NCI-H1105 (cell line): ENCODE measurements at places on chromosomes 13 and 19.

- no peak for DNase-seq
Observed at GRCh38 chr19:54233941-54234340, 8.6 kb downstream of the LILRA6 start.

DNA sequence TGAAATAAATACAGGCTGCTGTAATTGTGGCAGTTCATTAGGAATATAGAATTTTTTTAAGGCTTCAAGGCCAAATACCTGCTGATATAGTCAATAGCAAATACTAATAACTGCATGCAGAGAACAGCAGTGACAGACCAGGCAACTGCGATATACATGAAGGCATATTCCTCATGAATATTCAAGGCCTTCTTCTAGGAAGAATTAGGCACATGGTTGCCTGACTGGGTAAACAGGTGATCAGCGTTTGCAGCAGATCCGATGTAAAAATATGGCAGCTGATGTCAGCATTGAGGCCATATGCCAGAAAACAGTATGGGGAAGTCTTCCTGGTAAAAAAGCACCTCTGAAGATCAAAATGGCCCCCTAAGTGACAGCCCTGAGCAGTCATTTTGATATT lies 629.7 kb downstream of the UQCRFS1 start:
- no peak for DNase-seq

DNA sequence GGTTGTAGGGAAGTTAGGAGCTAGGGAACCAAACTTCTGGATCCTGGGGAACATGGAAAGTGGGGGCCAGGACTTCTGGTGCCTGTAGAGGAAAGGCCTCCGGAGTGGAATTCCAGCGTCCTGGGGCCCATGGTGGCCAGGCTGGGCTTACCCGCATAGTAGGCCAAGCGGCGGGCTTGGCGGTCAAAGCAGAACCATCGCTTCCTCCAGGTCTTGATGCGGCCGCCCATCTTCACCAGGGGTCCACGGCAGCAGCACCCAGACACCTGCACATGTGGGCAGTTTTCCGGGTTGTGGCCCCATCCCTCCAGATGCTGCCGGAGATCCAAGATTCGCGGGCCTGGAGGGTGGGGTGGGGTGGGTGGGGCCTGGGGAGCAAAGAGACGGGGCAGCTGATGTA lies 13.8 kb upstream of the LYPD3 start:
- no peak for DNase-seq

- no peak for DNase-seq
Observed at GRCh38 chr13:84487752-84488151, 605.5 kb upstream of the SLITRK1 start.

GRCh38 chr13:99267927-99268326 lies 9.7 kb upstream of the GPR18 start:
- DNase-seq: no peak

DNA sequence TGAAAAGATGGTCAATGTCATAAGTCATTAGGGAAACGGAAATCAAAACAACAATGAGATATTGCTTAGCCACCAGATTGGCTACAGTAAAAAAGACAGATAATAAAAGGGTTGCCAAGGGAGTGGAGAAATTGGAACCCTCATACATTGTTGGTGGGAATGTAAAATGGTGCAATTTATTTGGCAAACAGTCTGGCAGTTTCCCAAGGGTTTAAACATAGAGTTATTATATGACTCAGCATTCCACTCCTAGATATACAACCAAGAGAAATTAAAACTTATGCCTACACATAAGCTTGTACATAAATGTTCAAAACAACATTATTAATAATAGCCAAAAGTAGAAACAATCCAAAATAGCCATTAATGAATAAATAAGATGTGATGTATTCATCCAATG lies 9.9 kb upstream of the ZNF227 start:
- DNase-seq: no peak

DNA sequence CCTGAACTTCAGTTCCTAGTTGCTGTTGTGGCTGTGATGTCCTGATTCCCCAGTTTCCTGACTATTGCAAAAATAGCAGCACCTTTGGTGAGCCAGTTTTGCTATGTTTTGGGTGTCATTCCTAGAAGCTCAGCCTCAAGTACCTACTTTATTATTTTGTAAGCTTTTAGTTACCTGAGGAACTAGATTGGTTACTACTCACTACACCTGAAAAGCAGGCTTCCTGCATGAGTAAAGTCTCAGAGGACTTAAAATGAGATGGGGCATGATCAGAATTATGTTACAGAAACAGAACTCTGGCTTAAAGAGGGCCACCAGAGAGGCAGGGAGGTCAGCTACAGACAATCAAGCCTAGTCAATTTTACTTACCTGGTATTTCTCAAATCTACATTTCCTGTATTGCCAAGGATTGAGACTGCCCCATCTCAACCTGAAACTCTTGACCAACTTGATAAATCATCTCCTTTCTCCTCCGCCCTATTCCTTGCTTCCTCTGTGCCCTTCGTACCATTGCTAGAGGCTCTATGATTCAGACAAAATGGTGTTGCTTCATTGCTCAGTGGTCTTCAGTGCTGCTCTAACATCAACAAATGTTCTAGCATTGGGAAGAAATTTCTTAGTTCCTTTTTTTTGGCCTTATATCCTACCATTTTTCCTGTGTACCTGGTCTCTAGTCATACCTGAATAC lies 58.9 kb downstream of the RAP2A start:
- no peak for DNase-seq

DNA sequence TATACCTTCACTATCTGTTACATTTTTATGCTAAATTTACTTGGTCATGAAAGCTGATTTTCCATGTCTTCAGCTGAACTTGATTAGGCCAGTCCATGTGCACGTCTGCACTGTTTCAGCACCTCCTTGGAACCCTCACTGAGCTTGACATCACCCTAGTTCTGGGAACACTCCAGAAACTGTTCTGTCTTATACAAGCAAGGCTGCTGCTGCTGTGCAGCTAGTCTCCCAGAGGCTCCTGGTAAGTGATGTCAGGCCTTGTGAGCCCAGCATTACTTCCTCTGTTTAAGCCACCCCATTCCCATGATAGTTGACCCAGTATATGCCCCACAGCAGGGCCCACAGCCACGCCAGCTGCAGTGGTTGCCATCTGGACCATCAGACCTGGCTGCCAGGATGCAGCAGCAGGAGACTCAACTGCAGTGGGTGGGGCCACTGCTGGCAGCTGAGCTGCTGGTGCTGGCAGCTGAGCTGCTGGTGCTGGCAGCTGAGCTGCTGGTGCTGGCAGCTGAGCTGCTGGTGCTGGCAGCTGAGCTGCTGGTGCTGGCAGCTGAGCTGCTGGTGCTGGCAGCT lies 90.5 kb upstream of the AKAP11 start:
- DNase-seq: peak; percentile 3

DNA sequence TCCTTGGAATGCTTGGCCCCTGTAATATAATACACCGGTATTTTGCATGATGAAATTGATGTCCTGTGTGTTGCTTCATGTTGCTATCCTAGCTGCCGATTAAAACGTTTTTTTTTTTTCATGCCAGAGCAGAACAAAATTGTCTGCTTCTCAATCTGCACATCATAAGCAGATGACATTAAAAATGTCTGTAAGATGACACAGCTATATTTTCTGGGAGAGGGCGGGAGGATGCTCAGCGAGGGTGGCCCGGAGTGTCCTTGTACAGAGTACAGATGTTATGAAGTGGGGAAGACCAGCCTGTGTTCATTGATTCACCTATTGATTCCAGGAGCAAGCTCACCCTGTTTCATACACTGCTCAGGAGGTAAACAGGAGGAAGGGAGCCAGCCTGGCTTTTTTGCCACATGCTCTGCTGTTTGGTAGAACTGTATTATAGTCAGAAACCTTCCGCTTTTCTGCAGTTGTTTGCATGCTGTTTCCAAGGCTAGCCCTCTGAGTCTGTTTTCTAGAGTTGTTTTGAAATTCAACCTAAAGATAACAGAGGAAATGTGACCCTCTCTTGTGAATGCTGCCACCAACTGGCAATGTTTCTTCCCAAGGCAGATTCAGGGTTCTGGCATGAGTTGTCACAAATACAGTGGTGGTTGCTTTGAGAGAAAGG lies 4.7 kb upstream of the IRS2 start:
- DNase-seq: peak; percentile 57

GRCh38 chr13:46355901-46356590 lies 31.0 kb downstream of the RUBCNL start:
- no peak for DNase-seq

DNA sequence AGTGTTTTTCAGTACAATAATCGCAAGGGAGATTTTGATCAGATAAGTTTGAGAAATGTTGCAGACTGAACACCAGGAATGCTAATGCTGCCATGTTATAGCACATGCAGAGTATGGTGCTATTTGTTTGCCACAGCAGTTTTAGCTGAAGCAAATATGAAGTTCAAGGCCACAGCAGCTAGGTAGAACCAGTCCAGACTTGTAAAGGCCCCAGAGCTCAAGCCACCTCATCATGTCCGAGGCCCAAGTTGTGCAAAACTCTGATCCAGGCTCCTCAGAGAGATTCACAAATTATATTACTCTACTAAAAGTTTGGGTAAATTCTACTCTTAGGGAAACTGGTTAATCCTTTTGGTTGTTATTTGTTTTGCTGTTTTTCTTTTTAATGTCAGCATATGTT lies 2702.6 kb downstream of the PCDH9 start:
- DNase-seq: no peak

- DNase-seq: no peak
Observed at GRCh38 chr13:102680842-102681740, 13.8 kb downstream of the METTL21C start.

GRCh38 chr19:47755762-47756626 lies 10.6 kb downstream of the NOP53 start:
- no peak for DNase-seq

DNA sequence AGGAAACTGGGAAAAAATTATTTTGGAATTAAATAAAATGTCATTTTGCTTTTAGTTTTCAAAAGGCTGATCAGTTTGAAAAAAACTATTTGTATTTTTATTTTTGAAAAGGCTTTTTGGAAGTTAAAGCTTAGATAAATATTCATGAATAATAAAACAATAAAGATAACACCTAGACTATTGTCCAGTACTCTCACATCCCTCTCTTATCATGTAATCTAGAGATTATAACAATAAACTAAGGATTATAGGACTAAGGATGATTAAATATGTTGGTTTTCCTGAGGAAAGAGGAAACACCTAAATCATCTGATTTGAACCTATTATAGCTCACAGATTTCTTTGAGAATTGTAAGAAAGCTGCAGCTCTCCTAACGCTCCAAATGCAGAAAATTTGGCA lies 81.4 kb upstream of the AKAP11 start:
- no peak for DNase-seq

GRCh38 chr19:57171551-57172081 lies 4.3 kb upstream of the DUXA start:
- no peak for DNase-seq

DNA sequence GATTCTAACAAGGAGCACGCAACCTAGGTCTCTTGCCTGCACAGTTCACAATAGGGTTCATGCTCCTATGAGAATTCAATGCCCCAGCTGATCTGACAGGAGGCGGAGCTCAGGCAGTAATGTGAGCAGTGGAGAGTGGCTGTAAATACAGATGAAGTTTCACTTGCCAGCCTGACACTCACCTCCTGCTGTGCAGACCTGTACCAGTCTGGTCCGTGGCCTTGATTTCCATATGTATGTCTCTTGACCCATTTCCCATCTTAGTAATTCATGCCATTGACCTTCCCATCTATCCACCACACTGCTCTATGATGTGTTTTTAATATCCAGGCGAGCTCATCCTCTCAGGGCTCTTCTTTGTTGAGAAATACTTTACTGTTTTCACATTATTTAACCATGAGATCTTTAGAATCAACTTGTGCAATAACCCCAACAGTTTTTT lies 95.2 kb downstream of the LRCH1 start:
- no peak for DNase-seq

- DNase-seq: no peak
Observed at GRCh38 chr13:111390522-111391270, 70.3 kb downstream of the TEX29 start.

- DNase-seq: no peak
Observed at GRCh38 chr19:47106821-47107201, 6.8 kb downstream of the ZC3H4 start.

- no peak for DNase-seq
Observed at GRCh38 chr19:46692918-46693722, 23.8 kb downstream of the PRKD2 start.

DNA sequence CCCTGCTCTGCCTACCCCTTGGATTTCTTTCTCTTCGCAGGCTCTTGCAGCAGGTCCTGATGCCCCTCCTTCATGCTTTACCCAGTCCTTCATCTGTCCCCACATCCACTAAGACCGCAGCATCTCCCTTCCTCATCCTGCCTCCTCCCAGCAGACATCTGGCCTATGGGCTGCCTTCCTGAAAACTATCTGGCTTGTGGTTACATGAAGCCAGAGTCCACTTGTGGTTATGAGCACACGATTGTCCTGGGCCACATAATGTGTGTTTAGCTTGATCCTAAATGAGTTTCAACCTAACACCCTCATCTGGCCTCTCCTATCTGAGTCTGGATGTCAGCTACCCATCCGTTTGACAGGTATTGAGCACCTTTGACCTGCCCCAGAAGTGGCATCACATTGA lies 5.5 kb upstream of the ZNF175 start:
- no peak for DNase-seq

DNA sequence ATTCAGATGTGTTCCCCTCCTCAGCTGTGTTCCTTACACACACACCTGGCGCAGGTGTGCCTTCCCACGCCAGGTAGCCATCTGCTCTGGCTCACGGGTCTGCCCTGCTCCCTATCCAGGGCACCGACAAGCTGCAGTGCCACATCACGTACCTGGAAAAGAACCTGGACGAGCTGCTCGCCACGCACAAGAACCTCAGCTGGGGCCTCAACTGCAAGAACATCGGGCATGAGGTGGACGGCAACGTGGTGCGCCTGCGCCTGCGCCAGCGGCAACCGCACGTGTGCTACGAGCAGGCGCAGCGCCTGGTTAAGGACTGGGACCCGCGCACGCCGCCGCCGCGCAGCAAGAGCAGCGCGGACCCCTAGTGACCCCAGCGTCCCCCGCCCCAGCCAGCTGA lies 26.5 kb upstream of the CASP14 start:
- DNase-seq: no peak

DNA sequence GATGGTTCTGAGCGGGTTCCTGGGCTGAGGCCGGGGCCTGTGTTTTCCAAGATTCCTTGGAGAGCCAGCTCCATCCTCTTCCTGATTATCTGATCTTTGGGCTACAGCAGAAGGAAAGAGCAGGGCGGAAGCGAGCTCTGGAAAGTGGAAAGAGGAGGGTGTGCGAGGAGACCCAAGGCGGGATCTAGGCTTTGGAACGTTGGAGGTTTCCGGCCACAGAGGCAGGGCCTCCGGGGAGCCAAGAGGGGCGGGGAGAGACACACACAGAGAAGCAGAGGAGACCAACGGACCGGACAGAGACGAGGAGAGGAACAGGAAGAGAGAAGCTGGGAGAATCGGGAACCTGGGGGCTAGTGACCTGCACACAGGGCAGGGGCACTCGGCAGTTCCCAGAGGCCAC lies at the start of gene CLEC11A:
TSS of gene CLEC11A (plus strand) at position 296 of the 400 bp plus-strand sequence. CDS start 162 bp downstream, outside the sequence.
- no peak for DNase-seq
